Hematopoietic multipotent progenitor cell (in vitro differentiated cells): ENCODE measurements at places on chromosomes 2 and 18. TPM values are rescaled to one million over a fixed set of nuclear protein-coding genes. Genes with fewer than 3 reads are reported as not detected.

Gene PAIP2B
- 2.4 TPM for total RNA-seq

Gene FAM237A
- total RNA-seq: not detected

- DNase-seq: no peak
Observed at GRCh38 chr2:216621292-216621691, 11.9 kb upstream of the IGFBP2 start.

Gene HOXD13
- not detected for total RNA-seq
